ENCODE measurements at places on chromosomes 7 and 10.

GRCh38 chr10:6390213-6390845 is 187.6 kb downstream of the PFKFB3 start:
- DNase-seq = no peak

DNA sequence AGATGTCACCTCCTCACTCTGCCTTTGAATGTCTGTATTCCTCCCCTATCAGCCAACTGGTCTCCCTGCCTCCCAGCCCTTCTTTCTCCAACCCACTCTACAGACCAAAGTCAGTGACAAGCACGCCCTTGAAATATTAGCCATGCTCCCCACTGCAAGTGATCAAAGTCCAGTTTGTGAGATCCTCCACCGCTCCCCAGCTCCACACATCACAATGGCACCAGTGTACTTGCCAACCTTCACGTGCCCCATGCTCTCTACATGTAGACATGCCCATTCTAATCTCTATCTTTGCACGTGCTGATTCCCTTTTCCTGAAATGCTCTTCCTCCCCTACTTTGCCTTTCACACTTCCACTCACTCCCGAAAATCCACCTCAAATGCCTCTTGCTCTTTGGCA is 150.9 kb downstream of the GRID1 start:
- no peak for DNase-seq

DNA sequence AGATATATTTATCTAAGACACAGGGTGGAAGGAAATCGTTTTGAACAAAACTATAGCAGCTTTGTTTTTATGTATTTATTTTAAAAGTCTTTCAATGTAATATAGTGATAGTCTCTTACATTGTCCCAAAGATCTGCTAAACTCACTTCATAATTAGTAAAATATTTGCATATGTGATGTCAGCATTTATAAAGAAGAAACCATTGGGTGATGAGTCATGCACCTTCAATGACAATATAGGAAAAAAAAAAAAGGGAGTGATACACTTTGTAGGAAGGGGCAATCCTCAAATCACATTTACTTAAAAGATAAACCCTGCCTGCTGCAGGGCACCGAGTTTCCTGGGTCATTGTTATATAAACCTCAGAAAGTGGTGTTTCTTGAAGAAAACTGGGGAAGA is 112.4 kb upstream of the SEMA3C start:
- no peak for DNase-seq

GRCh38 chr7:87322912-87323311 is 22.6 kb upstream of the CROT start:
- no peak for DNase-seq

DNA sequence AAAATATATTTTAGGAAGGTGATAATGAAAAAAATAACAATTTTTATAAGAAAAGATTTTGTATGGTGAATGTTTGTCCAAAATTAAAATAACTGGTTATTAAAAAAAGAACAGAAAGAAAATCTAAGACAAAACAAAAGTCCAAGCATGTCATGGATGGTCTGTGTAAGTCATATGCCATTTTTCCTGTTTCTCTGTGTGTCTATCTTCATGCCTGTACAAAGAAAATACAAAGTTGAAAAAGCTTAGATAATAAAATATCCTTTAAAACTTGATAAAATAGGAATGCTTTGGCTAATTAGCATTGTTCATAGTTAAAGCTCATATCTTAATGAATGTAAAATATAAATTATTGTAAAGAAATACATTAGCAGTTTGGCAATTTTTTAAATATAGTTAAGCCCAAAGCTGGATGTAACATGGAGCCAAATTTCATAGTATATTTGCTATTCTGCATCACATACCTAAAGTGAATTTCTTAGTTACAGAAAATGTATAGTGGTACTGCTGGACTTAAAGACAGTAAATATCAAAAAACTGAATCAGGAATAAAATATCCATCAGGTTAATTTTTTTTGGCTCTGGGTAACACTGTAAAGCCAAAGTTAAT is 661.1 kb downstream of the PCDH15 start:
- DNase-seq = no peak

- DNase-seq = no peak
Measured at GRCh38 chr10:78197628-78198272, 164.1 kb downstream of the RPS24 start.

DNA sequence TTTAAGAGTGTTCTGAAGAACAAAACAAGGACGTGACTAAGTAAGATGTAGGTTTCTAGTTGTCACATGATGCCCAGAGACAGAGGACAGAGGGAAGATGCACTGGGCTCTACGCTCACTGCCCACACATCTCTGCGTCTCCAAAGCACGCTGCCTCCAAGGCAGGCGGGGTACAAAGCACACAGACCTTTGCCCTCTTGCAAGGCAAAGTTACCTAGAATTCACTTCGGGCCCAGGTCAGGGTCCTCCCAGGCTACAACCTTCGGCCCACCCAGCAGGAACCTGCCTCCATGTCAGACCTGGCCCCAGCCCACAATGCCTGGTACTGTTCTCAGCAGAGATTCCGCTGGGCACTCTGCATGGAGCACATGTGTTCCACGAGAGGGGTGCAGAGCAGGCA is 26.5 kb downstream of the GRB10 start:
- DNase-seq = no peak

- no peak for DNase-seq
Measured at GRCh38 chr10:4622384-4622783, 203.6 kb upstream of the AKR1E2 start.

DNA sequence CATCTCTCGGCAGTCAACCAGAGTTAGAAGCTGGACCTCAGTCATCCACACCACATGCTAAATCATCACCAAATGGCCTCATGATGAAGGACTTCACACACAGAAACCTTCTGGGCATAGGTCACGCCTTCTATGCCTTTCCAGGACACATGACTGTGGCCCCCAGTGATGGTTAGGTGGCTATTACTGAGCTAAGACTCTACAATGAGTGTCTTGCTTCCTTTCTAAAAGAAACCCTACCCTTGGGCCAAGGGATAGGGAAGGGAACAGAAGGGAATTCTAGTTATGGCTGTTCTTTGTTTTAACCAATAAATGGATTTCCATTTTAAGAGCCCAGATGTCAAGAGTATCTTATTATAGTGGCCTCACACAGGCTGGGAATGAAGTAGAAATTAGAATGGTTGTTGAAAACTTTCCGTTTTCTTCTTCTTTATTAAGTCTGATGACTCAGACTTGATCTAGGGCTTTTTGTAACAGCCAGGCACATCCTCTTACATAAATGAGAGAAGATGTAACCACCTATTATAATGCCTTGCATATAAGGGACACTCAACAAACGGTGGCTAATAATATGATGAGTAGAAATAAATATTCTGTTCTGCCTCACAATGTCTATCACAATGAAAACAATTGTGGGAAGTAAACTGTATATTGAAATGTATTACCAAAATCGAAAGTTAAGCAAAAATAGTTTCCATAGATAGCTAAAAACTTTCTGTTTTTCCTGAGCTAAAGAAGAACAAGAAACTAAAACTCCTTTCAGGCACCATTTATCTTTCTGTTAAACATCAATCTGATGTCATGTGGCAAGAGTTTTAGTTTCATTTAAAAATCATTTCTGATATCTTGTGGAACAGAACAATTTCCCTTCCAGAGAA is 62.5 kb upstream of the TOMM7 start:
- no peak for DNase-seq
